ENCODE measurements at places on chromosomes 1 and 21.

DNA sequence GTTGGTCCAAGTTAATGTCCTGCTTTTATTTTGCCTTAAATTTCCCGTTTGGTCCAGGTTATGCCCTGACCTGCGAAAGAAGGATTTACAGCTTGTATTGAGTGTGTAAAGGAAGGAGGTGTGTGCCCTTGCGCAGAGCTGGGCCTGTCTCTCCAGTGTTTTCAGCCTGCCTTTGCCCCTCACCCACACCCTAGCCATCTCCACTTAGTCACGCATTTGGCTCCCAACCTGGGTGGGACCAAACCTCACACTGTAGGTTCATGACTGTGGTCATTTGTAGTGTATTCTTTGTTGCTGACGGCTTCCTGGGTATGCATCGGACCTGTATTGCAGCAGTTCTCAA, 572 bp upstream of the SRSF10 start:
- peak; percentile 51 for DNase-seq

DNA sequence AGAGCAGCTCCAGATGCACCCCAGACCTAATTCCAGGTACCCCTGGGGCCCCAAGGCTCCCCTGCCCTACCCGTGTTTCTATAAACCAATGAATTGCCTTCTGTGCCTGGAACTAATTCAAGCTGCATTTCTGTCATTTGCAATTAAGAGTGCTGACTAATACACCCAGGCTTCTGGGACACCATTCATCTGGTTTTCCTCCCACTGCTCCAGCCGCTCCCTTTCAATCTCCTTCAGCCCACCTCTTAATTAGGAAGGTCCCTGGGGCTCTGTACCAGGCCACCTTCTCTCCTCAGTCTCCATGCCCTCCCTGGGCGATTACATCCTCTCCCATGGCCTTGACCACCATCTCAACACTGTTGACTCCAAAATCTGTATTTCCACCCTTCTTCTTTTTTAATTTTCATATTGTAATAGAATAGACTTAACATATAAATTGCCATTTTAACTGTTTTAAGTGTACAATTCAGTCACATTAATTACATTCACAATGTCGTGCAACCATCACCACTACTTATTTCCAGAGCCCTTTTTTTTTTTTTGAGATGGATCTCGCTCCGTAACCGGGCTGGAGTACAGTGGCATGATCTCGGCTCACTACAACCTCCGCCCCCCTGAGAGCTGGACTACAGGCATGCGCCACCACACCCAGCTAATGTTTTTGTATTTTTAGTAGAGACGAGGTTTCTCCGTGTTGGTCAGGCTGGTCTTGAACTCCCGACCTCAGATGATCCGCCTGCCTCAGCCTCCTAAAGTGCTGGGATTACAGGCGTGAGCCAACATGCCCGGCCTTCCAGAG, 9.2 kb upstream of the GJB3 start:
- no peak for DNase-seq

DNA sequence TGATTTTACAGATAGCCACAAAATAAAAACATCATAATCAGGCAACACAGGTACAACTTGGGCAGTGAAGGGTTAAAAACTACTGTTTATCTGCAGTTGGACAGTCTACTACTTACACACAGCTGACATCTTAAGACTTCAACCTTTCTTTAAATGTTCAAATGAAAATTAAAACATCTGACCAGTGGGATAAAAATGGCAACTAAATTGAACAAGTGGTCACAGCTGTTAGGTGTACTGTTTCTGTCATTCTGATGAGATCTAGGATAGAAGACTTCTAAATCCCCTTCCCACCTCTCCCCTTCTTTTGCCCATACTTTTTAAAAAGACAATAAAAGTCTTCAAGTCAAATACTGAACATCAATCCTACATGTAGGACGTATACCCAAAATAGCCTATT, 56.2 kb downstream of the ENAH start:
- DNase-seq = no peak

DNA sequence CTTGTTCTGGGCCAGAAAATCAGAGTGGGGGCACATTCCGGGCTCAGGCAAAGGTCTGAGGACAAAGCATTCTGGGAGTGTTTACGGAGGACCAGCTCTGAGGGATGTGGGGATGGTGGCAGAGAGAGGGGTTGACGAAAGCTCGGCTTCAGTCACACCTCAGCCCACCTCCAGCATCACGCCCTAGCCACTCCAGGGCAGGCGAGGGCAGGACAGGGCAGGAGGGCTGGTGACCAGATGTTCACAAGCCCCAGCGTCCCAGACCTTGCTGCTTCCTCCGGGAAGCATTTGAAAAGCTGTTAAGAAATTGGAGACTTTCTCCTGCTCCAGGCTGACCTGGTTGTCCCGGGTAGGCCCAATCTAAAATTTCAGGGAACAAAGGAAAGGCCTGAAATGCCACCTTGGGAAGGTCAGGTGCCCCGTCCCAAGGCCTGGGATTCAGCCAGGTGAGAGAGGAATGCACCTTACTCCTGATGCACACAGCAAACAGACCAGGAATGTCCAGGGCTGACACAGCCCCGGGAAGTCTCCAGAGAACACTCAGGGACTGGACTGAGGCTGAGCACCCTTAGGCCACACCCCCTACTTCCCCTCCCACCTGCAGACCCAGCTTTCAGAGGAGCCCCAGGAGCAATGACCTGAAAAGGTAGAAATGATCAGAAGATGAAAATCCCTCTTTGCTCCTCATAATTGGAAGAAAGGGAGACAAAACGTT, 71.9 kb upstream of the KLHDC7A start:
- DNase-seq = no peak

GRCh38 chr1:89652373-89652772, 19.5 kb downstream of the LRRC8C start:
- DNase-seq = no peak

DNA sequence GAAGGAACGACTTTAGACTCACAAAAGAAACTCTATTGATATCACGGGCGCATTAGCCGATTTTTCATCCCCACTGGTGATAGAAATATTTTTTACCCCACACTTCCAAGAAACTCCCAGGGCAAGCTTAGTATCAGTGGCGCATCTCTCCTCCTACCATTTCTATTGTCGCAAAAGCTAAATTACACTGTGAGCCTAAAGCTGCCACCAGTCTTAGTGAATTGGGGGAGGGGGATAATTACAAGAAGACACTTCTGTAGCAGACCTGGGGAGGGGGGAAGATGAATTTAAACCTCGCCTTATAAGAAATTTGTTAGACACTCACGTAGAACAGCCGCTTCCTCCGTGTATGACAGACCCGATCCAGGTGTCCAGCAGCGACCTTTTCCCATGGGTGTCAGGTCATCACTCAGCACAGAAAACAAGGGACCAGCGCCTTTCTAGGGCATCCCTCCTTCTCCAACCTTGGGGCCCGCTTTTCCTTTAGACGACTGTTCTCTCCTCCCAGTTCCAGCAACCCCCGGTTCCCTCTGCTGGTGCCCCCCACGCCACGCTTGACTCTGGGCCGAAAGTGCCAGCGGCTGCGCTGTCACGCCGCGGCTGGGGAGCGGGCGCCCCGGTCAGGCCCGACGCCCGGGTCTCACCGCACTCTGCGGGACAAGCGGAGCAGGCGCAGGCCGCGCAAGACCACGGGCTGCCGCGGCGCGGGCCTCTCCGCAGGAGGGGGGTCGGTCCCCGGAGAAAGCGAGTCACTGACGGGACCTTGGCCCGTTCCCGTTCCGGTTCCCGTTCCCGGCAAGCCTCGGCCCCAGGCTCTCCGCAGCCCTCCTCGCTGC, 821 bp downstream of the PHC2 start:
- DNase-seq = peak; percentile 8

GRCh38 chr1:182968151-182968741, 15.3 kb upstream of the SHCBP1L start:
- DNase-seq = no peak

GRCh38 chr1:119141020-119141424, 569 bp upstream of the WARS2 start:
- peak; percentile 28 for DNase-seq

GRCh38 chr1:199029401-199029800, 390.6 kb downstream of the PTPRC start:
- no peak for DNase-seq

DNA sequence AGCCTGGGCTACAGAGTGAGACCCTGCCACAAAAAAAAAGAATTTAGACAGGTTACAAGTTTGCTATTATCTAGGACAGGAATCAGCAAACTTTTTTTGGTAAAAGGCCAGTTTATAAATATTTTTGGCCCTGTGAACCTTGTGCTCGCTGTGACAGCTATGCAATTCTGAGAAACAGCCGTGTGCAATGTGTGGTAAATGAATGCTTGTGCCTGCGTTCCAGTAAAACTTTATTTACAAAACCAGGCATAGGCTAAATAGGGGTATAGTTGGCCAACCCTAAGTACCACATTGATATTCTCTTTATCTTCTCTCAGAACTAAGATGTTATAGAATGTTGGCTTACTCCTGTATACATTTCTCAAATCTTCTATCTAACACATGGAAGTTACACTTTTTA, 24.3 kb downstream of the FBXO28 start:
- no peak for DNase-seq

DNA sequence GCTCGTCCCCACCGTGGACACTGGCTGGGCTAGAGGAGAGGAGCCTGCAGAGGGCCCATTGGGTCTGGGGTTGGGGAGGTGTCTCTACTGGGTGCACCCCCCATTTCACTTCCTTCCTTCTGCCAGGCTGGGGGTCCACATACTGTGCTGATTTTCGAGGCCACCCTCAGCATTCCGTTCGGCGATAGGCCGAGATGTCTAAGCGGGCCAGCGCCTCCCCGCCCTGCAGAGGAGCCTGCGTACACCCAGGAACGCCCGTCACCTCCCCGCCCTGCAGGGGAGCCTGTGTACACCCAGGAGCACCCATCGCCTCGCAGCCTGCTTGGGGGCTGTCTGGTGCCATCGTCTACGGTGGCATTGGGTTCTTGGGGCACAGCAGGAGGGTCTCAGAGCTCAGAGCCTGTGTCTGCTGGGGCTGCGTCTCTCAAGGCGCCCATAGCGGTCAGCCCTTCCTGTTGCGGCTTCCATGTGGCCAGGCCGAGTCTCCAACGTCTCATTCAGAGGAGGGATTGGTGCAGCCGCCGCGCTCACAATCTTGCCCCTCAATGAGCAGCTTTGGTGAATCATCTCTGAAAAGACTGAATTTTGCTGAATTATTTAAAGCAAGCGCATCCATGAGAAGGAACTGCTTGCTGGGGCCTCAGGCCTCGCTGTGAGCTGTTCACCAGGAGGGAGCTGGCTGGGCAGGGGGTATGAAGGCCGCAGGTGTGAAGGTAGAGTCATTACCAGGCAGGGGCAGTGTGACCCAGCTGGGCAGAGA, 30.7 kb upstream of the AGPAT3 start:
- DNase-seq = no peak

GRCh38 chr1:171179318-171180227, 5.5 kb upstream of the FMO2 start:
- no peak for DNase-seq

- no peak for DNase-seq
These were observed 120.0 kb downstream of the SETD4 start for GRCh38 chr21:35940074-35940927.

- DNase-seq = no peak
These were observed 215.6 kb upstream of the B3GALT2 start for GRCh38 chr1:193402037-193402436.

GRCh38 chr1:159100589-159100988, 24.0 kb upstream of the AIM2 start:
- DNase-seq = no peak

- no peak for DNase-seq
These were observed 2.5 kb downstream of the NBL1 start for GRCh38 chr1:19646377-19647319.

Data from activated CD4-positive, alpha-beta T cell treated with anti-CD3 and anti-CD28 coated beads, Interleukin-2, amount 50 U/mL, for 1 hour (primary cell).